ENCODE measurements at places on chromosomes 7 and 10.

GRCh38 chr7:107047902-107048782 lies 3.6 kb downstream of the PRKAR2B start:
- no peak for DNase-seq

DNA sequence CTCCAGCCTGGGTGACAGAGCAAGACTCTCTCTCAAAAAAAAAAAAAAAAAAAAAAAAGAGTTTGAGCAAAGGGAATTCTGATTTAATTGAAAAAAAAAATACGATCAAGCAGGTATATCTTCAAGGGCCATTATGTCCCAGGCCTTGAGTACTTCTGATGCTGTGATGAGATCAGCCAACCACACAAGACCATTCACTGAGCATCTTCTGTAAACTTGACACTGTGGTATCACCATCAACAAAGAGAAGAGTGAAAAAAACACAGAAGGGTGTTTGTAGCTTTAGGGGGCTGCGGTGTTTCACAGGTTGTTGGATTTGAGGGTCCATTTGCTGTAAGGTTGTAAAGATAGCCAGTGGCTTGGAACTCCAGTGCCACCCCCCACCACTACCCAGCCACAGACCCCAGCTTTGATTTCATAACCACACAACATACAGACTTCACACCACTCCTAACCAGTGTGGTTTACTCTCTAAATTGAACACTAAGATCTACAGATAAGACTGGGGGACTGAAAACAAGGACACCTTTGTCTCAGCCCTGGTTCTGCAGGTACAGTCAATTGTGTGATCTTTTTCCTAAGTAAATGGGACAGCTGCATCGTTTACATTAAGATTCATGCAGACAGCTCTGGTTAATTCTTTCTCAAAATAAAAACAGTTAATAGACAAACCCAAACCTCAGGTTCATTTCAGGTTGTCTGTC lies 66.4 kb downstream of the CDC123 start:
- DNase-seq = peak; percentile 32

GRCh38 chr7:106219170-106219569 lies 65.6 kb downstream of the NAMPT start:
- DNase-seq = no peak

DNA sequence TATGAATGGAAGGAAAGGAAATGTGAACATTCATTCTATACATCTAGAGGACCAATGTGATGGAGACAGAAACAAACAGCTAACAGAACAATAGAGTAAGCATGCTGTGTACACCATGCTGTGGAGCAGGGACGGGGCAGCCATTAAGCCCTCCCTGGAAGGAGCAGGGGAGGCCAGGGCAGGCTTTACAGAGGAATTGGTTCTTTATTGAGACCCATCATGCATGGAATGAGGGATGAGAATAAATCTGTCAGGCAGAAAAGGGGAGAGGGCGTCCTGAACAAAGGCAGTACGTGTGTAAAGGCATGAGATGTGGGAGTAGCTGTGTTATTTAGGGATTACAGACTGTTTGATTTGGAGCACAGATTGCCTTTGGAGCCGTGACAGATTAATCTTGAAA lies 35.2 kb downstream of the STK17A start:
- no peak for DNase-seq

DNA sequence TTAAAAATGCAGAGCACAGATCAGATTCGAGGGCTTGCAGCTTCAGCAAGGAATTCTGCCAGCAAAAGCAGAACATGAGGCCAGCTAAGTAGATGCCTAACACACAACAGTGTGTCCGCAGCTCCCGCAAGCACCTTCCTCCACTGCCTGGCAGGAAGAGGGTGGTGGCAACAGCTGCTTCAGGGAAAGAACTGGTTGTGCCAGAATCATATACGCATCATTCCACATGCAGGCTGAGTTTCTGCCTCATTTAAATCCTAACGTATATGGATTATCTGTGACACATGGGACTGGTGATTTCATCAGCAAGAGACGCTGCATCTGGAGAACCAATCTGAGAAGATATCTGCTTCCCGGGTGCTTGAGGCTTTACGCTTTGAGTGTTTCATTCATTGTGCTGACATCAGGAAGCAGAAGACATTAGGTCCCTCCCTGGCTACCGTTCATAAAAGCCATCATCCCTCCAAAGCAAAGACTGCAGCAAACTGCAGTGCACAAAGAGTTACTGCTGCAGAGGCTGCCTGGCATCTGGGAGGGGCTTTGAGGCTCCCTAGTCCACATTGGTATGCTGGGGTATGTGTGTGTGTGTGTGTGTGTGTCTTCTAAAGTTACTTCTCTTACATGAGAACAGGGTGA lies 78.8 kb downstream of the FAM13C start:
- DNase-seq = no peak

- DNase-seq = no peak
Observed at GRCh38 chr10:70925377-70926225, 37.2 kb upstream of the PCBD1 start.
